ENCODE measurements at places on chromosomes 11 and 22. TPM values are rescaled to one million over a fixed set of nuclear protein-coding genes. Genes with fewer than 3 reads are reported as not detected.

- DNase-seq, result no peak
These were observed 9.7 kb downstream of the TSPAN32 start for GRCh38 chr11:2311353-2312133.

DNA sequence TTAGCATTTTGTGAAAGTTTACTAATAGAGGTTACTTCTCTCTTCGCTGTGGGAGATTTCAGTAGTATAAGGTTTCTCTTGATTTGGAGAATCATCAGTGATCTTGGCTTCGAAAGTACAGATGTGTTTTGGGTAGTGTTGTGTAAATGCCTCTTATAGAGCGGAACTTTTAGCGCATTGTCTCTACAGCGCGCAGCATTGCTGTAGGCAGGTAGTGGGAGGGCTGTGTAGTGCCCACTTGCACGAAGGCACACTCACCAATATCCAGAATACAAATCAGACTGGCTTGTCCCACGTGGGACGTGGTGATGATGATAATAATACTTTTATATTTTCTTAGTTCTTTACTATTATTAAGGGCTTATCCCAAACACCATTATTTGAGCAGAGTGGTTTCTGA lies 51.4 kb downstream of the FAM83F start:
- DNase-seq, result no peak

MRGPRX3 gene
- total RNA-seq, result not detected

DNA sequence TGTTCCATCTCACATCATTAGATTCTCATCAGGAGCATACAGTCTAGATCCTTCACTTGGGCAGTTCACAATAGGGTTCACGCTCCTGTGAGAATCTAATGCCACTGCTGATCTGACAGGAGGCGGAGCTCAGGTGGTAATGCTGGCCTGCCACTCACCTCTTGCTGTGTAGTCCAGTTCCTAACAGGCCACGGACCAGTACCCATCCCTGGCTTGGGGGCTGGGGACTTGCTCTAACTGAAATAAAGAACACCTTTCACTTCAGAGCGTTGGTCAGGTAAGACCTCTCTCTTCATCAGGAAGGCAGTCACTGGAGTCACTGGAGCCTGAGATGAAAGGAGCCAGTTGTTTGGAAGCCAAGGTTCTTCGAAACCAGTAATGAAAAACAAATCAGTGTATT lies 41.7 kb downstream of the PRMT3 start:
- DNase-seq, result no peak

DNA sequence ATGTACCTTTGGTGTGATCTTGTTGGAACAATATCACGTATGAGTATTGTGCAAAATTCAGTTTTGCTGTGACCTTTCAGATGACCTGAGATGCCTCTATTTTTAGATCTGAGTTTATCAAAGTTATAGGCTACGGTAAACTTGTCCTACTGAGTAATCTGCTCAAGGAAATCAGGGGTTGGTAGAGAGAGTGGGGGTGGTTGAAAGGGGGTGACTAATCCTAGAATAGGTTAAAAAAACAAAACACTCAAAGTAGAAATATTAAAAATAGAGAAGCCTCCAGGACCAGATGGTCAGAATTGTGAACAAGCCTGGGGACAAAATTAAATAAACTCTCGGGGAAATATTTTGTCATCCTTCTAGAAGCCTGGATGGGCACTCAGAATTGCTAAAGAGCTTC lies 59.9 kb upstream of the C11orf87 start:
- no peak for DNase-seq

HMBS gene
- 15.1 TPM for total RNA-seq

- no peak for DNase-seq
These were observed 4.4 kb downstream of the OTOG start for GRCh38 chr11:17551347-17552040.

TPH1 gene
- total RNA-seq, result 0.05 TPM

DNA sequence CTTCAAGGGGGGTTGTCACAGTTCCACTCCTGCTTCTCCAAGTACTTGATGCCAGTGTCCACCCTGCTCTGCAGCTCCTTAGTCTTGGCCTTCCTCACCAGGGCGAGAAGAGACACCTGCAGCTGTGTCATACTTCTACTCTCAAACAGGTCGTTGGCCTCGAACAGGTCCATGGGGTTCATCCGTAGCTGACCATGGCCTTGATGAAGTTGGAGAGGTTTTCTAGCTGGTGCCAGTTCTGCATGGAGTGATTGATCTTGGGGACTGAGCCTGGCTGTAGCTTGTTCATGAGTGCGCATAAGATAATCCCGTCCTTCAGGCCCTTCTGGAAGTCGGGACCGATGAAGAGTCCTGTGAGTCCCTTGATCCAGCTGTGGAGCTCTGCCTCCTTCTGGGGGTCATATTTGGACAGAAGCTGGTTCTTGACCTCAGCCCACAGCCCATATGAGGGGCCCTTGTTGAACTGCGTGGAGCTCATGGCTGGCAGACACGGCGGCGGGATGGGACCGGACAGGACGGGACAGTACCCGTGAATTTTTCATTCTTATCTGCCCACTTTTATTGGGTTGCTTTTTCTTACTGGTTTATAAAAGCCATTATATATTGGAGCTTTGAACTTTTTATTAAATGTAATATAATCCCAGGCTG lies 33.4 kb upstream of the HORMAD2 start:
- peak; percentile 39 for DNase-seq

DNA sequence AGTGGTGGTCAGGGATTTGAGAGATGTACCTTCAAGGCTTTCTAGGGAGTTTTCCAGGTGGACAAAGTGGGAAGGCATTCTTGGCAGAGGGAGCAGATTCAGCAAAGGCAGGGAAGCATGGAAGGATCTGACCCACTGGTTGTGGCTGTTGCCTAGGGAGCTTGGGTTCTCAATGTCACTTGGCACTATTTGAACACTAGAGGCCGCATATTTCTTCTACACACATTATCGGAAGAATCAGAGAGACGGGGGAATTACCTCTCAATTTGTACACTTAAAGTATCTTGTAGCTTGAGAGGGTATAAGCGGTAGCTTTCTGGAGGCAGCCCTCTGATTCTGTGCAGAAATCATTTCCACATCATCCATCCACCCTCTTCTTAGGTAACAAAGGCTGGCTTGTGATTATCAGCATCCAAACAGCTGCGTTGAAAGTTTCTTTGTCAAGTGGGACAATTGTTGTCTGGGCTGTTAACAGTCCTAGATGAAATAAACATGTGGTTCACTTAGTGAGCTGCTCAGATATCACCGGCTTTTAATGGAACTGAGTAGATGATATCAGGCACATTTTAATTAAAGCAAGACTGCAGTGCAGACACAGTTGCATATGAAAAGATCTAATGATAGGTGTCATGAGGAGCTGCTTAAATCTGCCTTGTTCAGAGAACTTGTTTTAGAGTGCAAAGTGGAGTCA lies 2.6 kb downstream of the NELL1 start:
- DNase-seq, result no peak

DNA sequence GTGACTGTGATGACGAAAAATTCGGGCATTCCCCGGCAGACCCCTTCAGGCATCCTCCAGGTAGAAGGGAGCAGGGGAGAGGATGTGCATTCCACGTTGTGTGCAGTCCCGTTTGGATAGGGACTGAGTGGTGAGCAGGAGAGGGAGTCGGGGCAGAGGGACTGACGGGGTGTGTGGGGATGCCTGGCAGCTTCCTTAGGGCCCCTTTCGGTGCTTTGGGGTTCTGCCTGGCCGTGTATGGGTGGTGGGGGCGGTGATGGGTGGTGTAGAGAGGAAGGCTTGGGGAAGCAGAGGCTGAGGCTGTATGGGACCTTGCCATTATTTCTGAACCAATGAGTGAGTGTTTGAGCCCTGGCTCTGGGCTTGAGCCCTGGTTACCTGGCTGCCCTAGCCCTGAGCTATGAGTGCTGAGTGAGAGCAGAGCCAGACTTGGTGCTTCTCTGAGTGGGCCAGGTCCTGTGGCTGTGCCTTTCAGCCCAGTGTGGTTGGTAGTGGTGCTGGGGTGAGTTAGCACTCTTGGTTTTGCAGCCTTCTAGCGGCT lies 914 bp downstream of the INPPL1 start:
- DNase-seq, result peak; percentile 45

GRCh38 chr11:86386283-86386682 lies 11.6 kb downstream of the CCDC81 start:
- no peak for DNase-seq

GRCh38 chr11:77198440-77198849 lies 70.4 kb downstream of the MYO7A start:
- no peak for DNase-seq

- no peak for DNase-seq
These were observed 129.1 kb downstream of the MPPED2 start for GRCh38 chr11:30457087-30457486.

DNA sequence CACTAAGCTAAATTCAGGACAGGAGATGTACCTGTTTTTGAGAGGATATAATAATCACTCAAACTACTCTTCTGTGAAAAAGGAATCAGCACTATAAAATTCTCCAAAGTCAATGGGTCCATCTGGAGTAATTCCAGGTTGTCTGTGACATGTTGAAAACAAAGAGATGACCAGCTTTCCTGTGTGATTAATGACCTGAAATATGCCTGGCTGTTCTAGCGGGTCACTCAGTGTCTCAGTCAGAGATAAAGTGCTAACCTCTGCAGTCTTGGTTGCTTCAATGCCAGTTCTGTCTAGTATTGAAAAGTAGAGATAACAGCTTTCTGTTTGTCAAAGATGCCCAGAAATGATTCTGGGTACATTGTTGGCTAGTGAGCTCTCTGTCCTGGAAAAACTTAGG lies 722.6 kb upstream of the TENM4 start:
- no peak for DNase-seq

DNA sequence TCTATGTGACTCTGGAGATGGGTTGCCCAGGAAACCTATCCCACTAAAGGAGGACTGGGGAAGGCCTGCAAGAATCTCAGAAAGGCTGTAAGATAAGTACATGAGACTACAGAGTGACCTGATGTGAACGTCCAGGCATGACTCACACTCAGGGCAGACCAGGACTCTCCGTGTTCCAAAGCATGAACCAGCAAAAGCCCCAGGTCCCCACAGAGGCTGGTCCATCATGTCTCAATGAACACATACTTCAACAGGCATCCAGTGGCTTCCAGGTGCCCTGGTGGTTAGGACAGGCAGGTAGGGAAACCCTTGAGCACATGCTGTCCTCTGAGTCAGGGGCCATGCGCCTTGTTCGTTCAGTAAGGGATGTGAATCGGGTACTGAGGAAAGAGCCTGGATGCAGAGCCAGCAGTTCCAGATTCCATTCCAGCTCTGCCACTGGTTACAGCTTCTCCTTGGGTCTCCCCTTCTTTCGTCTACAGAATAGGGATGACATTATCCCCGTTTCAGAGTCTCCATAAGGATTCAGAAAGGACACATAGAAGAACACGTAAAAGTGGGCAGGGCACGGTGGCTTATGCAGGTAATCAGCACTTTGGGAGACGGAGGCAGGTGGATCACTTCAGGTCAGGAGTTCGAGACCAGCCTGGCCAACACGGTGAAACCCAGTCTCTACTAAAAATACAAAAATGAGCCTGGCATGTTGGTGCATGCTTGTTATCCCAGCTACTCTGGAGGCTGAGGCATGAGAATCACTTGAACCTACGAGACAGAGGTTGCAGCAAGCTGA lies 129.0 kb upstream of the TEAD1 start:
- DNase-seq, result no peak

BIRC3 gene
- total RNA-seq, result 2.1 TPM

DNA sequence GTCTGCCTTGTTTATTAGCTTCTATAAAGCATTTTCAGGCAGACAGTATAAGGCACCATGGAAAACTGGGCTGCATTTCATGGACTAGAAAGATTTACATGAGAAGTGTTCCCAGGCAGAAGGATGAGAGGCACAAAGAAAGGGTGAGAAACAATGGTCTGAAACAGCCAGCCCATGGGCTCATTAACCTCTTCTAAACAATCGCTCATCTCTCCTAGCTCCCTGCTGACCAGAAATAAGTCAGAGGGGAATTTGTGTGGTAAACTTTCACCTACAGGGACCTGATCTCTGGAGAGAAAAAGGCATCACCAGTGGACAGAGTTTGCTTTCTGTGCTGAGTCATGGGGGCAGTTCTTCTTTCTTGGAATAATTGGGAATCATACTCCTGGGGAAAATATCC lies 51.8 kb upstream of the KIRREL3 start:
- no peak for DNase-seq

DNA sequence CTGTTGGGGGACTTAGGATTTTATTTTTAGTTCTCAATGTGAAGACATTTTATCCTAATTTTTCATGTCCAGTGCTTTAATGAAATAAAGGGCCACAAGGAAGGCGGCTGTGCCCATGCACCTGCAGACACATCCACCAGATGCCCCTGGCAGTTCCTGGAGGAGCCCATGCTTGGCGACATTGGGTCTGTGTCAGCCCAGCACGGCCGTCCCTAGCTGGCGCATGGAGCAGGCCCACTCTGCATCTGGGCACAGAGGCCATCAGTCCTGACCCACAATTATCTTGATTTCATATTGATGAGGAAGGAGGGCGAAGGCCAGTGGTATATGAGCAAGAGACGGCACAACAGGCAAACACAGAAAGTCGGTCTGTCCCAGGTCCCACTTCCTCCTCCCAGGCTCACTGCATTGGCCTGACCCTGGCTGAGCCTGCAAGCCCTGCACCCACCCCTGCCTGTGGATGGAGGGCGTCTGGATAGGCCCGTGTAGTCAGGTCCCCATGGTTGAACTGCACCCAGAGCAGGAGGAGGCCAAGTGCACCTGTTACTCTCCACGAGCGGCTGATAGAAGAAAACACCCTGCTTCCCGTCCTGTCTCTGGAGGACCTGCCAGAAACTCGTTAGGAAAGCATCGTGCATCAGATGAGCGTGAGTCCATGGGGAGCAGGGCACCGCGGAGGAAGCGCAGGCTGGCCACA lies 296.9 kb downstream of the BRD1 start:
- DNase-seq, result no peak

GRCh38 chr22:17201285-17201945 lies 17.8 kb downstream of the ADA2 start:
- DNase-seq, result no peak

GRCh38 chr22:29369460-29369859 lies 18.9 kb downstream of the AP1B1 start:
- DNase-seq, result no peak

- no peak for DNase-seq
These were observed 50.7 kb downstream of the IGLL1 start for GRCh38 chr22:23529166-23530103.

PAMR1 gene
- total RNA-seq, result 1.8 TPM

DNA sequence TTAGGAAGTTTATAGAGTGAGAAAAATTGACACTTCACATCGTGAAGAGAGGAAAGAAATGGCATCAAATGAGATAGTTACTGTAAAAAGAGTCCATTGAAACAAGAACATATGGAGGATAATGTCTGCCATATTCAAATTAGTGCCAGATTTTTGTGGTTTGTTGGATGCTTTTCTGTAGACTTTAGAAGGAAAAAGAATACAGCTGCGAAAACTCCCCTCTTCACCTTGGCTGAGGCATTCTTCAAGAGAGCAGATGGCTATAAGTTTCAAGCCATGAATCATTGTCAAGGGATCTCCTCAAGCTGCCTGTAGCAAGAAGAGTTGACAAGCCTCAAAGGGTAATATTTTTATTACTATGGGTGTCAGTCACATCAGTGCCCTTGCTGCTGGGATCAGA lies 507.4 kb upstream of the RAG2 start:
- no peak for DNase-seq

- DNase-seq, result no peak
These were observed 79.0 kb downstream of the CACNA1I start for GRCh38 chr22:39649500-39650089.
